ENCODE measurements at places on chromosomes 6 and 20.
A peak's percentile ranks its signal among the peaks of the same experiment; 100 is the strongest.

- peak; percentile 66 for DNase-seq
These were observed 4.0 kb upstream of the SPATS1 start for GRCh38 chr6:44338228-44339122.

DNA sequence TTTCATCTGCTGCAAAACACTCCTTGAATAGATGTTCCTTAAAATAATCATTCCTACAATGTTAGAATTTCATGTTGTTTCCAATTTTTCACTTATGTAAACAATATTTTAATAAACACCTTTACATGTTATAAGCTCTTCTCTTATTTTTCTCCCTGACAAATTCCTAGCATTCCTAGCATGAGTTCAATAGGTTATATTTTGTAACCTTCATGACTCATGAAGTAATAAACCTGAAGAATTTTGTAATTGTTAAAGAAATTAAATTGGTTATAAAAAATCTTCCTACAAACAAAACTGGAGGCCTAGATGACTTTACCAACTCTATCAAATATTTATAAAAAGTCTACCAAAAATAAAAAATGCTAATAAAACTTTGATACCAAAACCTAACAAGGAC is 66.3 kb downstream of the NT5E start:
- DNase-seq: no peak

GRCh38 chr6:91654357-91654756 is 1067.5 kb upstream of the MAP3K7 start:
- no peak for DNase-seq

GRCh38 chr6:16637635-16638034 is 123.6 kb downstream of the ATXN1 start:
- DNase-seq: no peak

Data from psoas muscle (tissue), 8 donors.